Activated CD8-positive, alpha-beta memory T cell treated with anti-CD3 and anti-CD28 coated beads for 24 hours (primary cell): ENCODE measurements at places on chromosomes 12 and 14.

DNA sequence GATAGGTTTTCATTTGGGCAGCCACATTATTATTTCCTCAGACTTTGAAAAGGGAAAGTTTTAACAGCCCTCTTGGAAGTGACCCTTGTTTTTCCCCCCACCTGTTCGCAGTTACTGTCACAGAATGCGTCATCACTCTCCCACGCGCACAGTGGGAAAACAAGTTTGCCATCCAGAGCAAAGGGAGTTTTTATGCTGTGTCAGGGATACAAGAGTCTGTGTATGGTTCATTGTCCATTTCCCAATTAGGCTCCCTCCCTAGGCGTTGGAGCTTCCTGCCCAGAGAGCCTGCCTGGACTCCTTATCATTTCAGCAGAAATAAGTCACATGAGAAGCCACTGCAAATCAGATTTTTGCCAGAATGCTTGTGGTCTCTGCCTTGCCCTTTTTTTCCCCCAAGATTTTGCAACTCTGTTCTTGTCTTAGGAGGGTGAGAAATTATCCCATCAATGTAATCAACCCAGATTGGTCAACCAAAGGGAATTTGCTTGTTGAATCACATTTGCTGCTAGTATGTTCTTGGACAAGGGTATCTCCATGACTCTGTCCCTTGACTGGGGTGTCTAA is 104.1 kb downstream of the IGF1 start:
- no peak for DNase-seq

DNA sequence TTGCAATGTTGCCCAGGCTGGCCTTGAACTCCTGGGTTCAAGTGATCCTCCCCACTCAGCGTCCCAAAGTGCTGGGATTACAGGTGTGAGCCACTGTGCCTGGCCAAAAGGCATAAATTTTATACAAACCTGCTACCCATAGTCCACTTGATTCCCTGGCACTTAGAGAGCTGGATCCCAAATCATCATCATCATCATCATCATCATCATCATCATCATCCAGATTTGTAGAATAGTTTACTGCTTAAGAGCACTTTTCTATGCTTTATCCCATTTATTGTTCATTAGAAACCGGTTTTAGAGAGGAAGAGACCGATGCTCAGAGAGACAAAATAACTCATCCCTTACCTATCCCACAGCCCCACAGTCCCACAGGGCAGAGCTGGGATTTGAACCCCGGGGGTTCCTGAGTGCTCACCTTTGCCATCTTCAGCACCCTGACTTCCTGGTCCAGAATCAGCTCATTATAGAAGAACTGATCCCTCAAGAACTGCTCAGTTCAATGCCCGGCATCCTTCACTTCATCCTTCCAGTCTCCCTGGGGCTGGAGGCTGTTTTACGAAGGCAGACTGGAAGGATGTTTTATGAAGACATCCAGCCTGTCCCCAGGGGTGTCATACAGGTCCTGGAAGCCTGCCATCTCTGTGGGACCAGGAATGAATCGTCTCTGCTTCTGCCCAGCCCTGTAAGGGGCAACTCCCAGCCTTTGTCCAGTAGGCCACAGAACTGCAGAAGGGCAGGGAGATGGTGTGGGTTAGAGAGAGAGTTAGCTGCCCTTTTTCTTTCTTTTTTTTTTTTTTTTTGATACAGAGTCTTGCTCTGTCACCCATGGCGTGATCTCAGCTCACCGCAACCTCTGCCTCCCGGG is 20.2 kb upstream of the OASL start:
- peak; percentile 54 for DNase-seq

DNA sequence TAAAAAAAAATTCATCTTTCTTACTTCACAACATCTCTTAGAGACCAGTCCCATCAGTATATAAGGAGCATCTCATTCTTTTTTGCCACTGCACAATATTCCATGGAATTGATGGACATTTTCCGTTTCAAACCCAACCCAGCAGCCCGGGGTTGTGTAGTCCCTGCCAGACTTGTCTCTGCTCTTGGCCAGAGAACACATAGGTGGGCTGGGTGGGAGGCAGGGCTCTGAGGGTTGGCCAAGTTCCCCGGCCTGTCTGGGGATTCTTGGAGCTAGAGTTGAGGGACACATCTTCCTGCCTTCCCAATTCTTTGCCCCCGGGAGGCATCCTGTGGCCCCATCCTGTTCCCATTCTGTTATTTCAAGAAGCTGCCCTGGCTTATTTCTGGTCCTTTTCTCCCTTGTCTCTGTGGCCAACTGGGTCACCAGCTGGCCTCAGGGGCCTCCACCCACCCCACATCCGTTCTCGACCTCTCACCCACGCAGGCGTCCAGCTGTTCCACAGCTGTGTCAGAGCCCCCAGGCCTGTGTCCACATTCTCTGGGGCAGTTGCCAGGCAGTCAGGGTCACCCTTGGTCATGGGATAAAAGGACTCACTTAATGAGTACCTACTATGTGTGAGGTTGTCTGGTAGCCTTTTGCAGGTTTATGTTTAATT is 52.0 kb upstream of the CCDC63 start:
- DNase-seq, result no peak

- no peak for DNase-seq
Observed at GRCh38 chr14:36254020-36254624, 66.3 kb downstream of the MBIP start.

DNA sequence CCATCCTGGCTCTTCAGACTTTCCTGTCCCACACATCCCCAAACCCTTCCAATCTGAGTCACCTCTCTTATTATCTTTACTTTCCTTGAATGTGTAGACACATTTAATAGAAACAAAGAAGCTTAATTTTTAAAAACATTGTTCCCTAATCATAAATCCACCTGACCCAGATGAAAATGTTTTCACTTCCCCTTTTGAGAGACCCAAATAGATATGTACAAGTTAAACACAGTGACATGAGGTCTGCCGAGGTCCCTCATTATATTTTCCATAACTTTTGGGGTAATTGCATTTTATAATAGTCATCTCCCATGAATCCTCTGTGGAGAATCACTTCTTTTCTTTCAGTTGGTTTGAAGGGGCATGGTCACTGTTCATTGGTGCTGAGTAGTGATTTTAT is 191.1 kb downstream of the GRIN2B start:
- DNase-seq, result no peak

- DNase-seq, result no peak
Observed at GRCh38 chr14:72217135-72217534, 284.9 kb downstream of the RGS6 start.

- DNase-seq, result no peak
Observed at GRCh38 chr12:120771097-120771496, 45.5 kb downstream of the ACADS start.

GRCh38 chr12:49553512-49554088 is 14.3 kb downstream of the MCRS1 start:
- DNase-seq, result no peak

DNA sequence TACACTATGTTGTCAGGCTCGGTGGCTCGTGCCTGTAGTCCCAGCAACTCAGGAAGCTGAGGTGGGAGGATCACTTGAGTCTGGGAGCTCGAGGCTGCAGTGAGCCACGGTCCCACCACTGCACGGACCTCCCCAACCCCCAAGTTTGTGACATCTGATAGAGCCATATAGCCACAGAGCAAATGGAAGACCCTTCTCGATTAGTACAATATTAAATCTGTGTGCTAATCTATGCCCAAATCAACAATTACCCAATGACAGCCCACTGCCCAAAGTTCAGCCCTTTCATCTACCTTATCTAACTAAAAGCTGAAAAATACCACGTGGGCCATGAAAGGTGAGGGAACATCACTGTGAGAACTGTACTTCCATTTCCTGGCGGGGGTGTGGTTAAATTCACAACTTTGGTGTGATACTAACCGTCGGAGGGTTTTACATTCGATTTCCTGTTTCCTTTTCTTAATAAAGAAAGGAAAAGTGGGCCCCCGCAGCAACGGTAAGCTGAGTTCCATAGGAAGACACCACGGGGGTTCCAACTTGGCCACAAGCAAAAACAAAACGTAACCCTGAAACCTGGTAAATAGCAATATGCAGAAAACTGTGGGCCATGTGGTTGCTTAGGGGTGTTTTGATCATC is 31.2 kb upstream of the FOS start:
- peak; percentile 80 for DNase-seq

DNA sequence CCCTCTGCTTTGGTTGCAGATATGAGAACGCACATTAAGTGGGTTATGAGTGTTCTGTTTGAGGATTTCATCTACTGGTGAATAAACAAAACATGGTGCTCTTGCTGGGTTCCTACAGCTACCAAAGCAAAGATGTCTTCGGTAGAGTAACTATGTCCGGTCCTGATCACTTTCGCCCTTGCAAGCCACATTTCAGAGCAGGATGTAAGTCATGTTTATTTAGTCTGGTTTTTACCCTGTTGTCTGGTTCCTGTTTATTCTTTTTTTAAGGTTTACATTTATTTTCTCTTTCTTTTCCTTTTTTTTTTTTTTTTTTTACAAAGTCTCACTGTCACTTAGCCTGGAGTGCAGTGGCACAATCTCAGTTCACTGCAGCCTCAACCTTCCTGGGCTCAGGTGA is 99.2 kb downstream of the VEZT start:
- DNase-seq, result no peak
